ENCODE measurements at places on chromosomes 12 and 14.

DNA sequence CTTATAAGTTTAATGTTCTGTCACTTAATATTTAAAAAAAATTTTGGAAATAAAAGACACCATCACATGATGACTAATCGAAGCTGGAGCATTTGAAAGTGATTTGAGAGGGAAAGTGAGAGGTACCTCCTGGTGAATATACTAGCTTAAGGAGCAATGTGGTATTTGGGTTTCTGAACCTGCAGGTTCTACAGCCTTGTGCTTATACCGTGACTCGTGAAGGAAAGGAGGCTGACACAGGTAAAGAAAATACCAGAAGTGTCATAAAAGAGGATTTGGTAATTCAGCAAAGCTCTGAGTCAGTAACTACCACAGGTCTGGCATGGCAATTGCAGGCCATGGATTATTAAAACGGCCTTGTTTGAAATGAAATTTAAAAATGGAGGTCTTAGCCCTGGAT, 151.0 kb downstream of the SLC38A4 start:
- no peaks in the 10 kb centered on the region for H3K27me3 ChIP-seq
- H3K4me3 ChIP-seq: no peak overlapping the region
- H3K36me3 ChIP-seq: no peaks in the 10 kb centered on the region
- no peak for DNase-seq

- H3K4me1 ChIP-seq: no peaks in the 10 kb centered on the region
- no peaks in the 10 kb centered on the region for H3K27me3 ChIP-seq
- no peak overlapping the region for H3K4me3 ChIP-seq
- DNase-seq: no peak
- no peaks in the 10 kb centered on the region for H3K36me3 ChIP-seq
- H3K27ac ChIP-seq: no peak overlapping the region
Observed at GRCh38 chr14:54761835-54762234, 140.8 kb downstream of the GCH1 start.

DNA sequence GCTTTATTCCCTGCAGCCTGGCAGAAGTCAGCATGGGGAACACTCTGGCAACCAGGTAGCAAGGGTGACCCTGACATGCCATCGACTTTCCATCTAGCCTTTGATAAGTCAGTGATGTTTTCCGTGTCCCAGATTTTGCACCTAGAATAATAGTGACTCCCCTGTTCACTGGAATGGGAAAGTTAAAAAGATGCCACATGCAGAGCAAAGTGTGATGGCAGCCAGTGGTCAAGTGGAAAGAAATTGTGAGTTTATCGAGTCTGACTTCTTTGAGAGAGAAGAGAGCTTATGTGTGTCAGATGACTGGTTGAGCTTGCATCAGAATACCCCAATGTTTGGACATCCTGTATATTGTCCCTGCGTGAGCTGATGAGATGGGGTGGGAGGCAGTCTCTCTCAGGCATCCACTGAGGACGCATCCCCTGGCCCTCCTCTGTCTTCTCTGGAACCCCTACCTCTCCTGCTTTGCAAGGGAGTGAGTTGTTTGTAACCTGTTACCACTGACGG, 148.5 kb downstream of the GCH1 start:
- H3K36me3 ChIP-seq: no peaks in the 10 kb centered on the region
- no peaks in the 10 kb centered on the region for H3K27me3 ChIP-seq
- no peaks in the 10 kb centered on the region for H3K4me1 ChIP-seq
- no peak overlapping the region for H3K27ac ChIP-seq
- no peak for DNase-seq
- H3K4me3 ChIP-seq: no peak overlapping the region

DNA sequence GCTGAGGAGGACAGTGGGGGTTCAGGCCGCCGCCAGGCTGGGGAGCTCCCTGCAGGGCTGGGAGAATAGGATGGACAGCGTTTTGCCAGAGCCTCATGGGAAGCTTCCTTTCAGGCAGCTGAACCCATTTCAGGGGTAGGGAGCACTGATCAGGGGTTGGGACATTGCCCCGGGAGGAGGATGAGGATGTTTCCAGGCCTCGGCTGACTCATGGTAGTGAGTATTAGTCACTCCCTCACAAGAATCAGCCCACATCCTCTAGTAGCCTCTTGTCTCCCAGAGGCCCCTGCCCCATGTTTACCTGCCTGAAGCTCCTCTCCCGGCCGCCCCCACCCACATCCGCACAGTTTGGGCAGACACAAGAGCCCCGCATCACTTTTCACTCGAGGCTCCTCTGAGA, 89.8 kb downstream of the ZFP36L1 start:
- H3K27ac ChIP-seq: no peak overlapping the region
- no peak overlapping the region for H3K4me3 ChIP-seq
- no peaks in the 10 kb centered on the region for H3K27me3 ChIP-seq
- H3K36me3 ChIP-seq: no peaks in the 10 kb centered on the region
- no peak for DNase-seq

- H3K4me1 ChIP-seq: peaks cover 6% of the 10 kb centered on the region
- no peaks in the 10 kb centered on the region for H3K27me3 ChIP-seq
- H3K27ac ChIP-seq: no peak overlapping the region
- no peak overlapping the region for H3K4me3 ChIP-seq
- no peak for DNase-seq
Observed at GRCh38 chr12:121114019-121114639, 18.5 kb upstream of the P2RX7 start.

- peaks cover 16% of the 10 kb centered on the region for H3K4me1 ChIP-seq
- H3K36me3 ChIP-seq: no peaks in the 10 kb centered on the region
- no peak overlapping the region for H3K27ac ChIP-seq
- no peak for DNase-seq
Observed at GRCh38 chr14:77322250-77322902, 1.5 kb downstream of the GSTZ1 start.

- H3K36me3 ChIP-seq: no peaks in the 10 kb centered on the region
- no peaks in the 10 kb centered on the region for H3K27me3 ChIP-seq
- DNase-seq: no peak
- peaks cover 21% of the 10 kb centered on the region for H3K4me1 ChIP-seq
- peak overlapping the region; percentile 34 for H3K4me3 ChIP-seq
- peak overlapping the region; percentile 77 for H3K27ac ChIP-seq
Observed at GRCh38 chr14:95395098-95395737, 75.5 kb upstream of the CLMN start.

- peak within 1 kb of the TSS; percentile 96 for H3K4me3 ChIP-seq
- no peaks in the 10 kb centered on the region for H3K27me3 ChIP-seq
- peak; percentile 96 for DNase-seq
- H3K36me3 ChIP-seq: peaks cover 19% of the 10 kb centered on the region
- H3K4me1 ChIP-seq: peaks cover 9% of the 10 kb centered on the region
- H3K27ac ChIP-seq: peak within 1 kb of the TSS; percentile 89
Observed at GRCh38 chr12:122266230-122266901, at the start of gene VPS33A. Gene VPS33A, minus strand, starts transcription at chr12:122266494. Its CDS starts 86 bp downstream, at chr12:122266408.

DNA sequence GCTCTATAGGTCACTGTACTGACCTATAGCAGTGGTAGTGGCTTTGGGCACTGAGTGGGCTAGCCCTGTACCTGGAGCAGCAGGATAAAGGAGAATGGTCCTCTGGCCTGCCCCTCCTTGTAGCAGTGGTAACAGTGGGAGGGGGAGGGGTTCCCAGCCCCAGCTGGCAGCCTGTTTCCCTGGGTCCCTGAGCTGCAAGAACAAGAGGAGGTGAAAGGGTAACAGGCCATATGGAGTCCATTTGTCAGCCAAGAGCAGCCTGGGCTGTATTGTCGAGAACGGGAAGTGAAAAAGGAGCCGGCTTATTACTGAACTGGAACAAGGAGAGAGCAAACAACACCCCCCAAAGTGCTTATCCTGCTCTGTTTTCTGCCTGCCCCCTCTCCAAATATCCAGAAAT, 73.8 kb upstream of the SRSF5 start:
- DNase-seq: peak; percentile 73
- peak overlapping the region; percentile 71 for H3K27ac ChIP-seq
- H3K27me3 ChIP-seq: no peaks in the 10 kb centered on the region
- H3K4me3 ChIP-seq: no peak overlapping the region
- no peaks in the 10 kb centered on the region for H3K36me3 ChIP-seq
- H3K4me1 ChIP-seq: peaks cover 63% of the 10 kb centered on the region

DNA sequence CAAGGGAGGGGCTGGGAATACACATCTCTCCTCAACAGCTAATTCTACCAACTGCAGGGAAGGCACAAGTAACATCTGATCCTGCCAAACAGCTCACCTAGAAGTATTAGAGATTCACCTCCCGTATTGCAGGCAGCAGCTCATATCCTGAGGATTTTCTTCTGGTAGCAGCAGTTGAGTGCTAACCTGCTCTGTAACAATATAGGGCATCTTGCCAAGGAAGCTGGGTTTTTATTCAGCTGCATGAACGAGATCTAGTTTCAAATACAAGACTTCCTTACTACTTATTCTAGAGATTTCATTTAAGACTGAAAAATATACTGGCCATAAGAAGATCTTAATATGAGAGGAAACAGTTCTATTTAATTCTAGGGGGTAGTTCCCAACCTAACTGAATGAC, 261.4 kb upstream of the USP15 start:
- no peaks in the 10 kb centered on the region for H3K4me1 ChIP-seq
- no peaks in the 10 kb centered on the region for H3K36me3 ChIP-seq
- H3K27me3 ChIP-seq: no peaks in the 10 kb centered on the region
- H3K4me3 ChIP-seq: no peak overlapping the region
- no peak overlapping the region for H3K27ac ChIP-seq

GRCh38 chr14:29043737-29044136, 277.1 kb downstream of the FOXG1 start:
- H3K4me1 ChIP-seq: no peaks in the 10 kb centered on the region
- DNase-seq: no peak

GRCh38 chr14:70005281-70005805, 126.1 kb downstream of the SMOC1 start:
- H3K4me1 ChIP-seq: no peaks in the 10 kb centered on the region
- H3K4me3 ChIP-seq: no peak overlapping the region
- no peak for DNase-seq

- peaks cover 12% of the 10 kb centered on the region for H3K36me3 ChIP-seq
- no peaks in the 10 kb centered on the region for H3K4me1 ChIP-seq
- H3K27me3 ChIP-seq: no peaks in the 10 kb centered on the region
- no peak for DNase-seq
- no peak overlapping the region for H3K4me3 ChIP-seq
Observed at GRCh38 chr12:12979731-12980259, 20.3 kb downstream of the HEBP1 start.

- H3K4me1 ChIP-seq: peaks cover 6% of the 10 kb centered on the region
- H3K36me3 ChIP-seq: peaks cover 6% of the 10 kb centered on the region
- no peak overlapping the region for H3K27ac ChIP-seq
- no peaks in the 10 kb centered on the region for H3K27me3 ChIP-seq
Observed at GRCh38 chr14:92685784-92686355, 62.6 kb downstream of the LGMN start.

- H3K4me1 ChIP-seq: peaks cover 10% of the 10 kb centered on the region
- H3K27ac ChIP-seq: no peak overlapping the region
- no peak for DNase-seq
- no peak overlapping the region for H3K4me3 ChIP-seq
- H3K36me3 ChIP-seq: no peaks in the 10 kb centered on the region
Observed at GRCh38 chr14:30994681-30995620, 30.5 kb upstream of the AP4S1 start.

DNA sequence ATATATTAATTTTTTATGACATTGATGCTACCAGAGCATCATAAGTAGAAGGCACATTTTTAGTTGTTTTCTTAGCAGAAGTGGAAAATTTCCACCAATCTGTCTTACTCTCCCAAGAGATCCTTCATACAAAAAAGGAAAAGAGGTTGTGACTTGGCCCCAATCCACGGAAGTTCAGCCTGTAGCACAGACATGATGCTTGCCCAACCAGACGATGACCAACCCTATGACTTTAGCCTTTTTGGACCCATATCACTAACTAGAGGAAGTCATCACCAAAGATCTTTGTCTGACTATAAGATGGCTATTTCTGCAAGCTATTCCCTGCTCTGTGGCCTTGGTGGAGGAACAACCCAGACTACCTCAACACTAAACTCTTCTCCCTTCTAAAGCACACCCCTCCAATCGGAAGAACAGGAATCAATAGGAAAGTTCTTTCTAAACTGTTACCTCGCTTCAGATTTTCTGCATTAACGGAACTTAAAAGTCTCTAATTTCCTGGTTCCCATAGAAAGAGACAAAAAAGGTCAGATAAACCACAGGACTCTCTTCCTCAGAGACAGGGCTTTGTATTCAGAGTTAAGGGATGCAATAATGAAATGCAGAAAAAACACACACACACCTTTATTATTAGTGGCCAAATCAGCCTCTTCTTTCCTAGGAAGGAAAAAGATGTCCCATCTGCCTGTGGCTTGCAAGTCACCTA, 4.1 kb upstream of the RHOJ start:
- no peaks in the 10 kb centered on the region for H3K36me3 ChIP-seq
- no peak overlapping the region for H3K4me3 ChIP-seq
- peaks cover 4% of the 10 kb centered on the region for H3K27me3 ChIP-seq
- DNase-seq: no peak

DNA sequence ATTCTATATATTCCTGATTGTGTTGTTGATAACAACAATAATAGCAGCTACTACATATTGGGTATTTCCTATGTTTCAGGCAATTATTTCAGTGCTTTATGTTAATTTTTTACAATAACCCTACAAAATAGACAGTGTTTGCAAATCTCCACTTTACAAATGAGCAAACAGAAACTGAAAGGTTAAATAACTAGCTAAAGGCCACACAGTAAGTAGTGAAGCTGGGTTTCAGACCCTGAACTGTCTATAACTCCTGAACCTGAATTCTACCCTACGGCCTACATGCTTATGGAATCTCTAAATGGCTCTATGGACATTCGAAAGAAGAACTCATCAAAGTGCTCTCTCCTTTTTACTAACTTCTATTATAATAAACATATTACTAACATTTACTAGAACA, 19.7 kb upstream of the NUDT4 start:
- no peak overlapping the region for H3K4me3 ChIP-seq
- H3K4me1 ChIP-seq: no peaks in the 10 kb centered on the region
- H3K36me3 ChIP-seq: no peaks in the 10 kb centered on the region

DNA sequence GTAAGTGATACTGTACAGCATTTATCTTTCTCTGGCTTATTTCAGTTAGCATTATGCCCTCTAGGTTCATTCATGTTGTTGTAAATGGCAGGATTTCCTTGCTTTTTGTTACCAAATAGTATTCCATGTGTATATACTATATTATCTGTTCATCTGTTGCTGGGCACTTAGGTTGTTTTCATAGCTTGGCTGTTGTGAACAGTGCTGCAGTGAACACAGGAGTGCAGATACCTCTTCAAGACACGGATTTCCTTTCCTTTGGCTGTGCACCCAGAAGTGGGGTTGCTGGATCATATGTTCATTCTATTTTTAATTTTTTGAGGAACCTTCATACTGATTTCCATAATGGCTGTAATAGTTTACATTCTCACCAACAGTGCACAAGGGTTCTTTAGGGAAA, 21.5 kb downstream of the EP400 start:
- H3K4me3 ChIP-seq: no peak overlapping the region
- H3K36me3 ChIP-seq: peaks cover 3% of the 10 kb centered on the region
- no peak overlapping the region for H3K27ac ChIP-seq
- no peaks in the 10 kb centered on the region for H3K27me3 ChIP-seq
- H3K4me1 ChIP-seq: no peaks in the 10 kb centered on the region
- DNase-seq: no peak
